ENCODE measurements at places on chromosomes 12 and 14.

- no peak for DNase-seq
Measured at GRCh38 chr12:129561304-129561703, 342.5 kb downstream of the TMEM132D start.

DNA sequence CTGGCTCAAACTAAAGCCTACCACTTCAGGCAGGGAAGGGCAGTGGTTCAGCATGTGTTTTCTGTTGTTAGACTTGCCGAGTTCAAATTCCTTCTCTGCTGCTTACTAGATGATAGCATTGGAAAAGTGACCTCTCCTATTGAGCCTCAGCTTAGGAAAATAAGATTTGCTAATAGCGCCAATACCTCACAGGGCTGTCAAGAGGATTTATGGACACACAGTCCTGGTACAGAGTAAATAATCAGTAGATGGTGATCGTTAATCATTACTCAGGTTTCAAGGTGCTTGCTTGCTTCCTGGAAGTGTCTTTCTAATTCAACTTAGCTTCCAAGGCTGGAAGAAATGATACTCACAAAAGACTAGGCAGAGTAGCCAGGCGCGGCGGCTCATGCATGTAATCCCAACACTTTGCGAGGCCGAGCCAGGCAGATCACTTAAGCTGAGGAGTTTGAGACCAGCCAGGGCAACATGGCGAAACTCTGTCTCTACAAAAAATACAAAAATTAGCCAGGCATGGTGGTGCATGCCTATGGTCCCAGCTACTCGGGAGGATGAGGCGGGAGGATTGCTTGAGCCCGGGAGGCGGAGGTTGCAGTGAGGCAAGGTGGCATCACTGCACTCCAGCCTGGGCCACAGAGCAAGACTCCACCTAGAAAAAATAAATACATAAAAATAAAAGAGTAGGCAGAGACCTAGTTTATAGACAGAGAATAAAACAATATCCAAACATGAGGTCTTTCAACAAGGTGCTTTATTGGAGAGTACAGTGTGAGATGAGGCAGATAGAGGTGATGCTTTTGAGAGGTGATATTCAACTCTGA lies 6.0 kb downstream of the PLA2G1B start:
- DNase-seq = no peak

GRCh38 chr12:6950401-6950801 lies 755 bp upstream of the PTPN6 start:
- no peak for DNase-seq

- DNase-seq = no peak
Measured at GRCh38 chr12:6067152-6067916, 57.1 kb downstream of the VWF start.

DNA sequence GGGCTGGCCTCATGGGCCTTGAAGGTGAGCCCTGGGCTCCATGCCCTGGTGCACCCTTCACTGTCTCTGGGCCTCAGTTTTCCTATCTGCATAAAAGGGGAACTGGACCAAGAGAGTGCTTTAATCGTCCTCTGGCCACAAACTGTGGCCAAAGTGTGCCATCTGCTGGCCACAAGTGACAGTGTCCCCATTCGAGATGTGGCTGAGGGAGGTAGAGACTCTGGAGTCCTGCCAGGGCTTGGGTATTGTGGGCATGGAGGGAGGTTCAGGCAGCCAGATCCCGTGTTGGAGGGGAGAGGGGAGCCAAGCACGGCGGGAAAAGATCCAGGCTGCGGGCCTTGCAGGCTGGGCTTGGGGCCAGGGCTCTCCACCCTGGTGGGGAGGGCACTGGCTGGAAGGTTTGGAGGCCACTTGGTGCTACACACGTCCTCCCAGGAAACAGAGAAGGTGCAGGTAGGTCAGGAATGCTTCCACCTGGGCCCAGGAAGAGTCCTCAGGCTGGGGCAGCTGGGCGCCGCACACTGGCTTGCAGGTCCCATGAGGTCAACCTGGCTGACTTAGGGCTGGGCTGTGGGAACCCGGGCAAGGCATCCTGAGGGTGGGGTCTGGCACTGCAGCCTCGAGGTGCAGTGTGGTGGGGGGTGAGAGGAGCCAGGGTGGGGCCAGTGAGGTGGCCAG lies 7.3 kb upstream of the KIF26A start:
- peak; percentile 55 for DNase-seq

DNA sequence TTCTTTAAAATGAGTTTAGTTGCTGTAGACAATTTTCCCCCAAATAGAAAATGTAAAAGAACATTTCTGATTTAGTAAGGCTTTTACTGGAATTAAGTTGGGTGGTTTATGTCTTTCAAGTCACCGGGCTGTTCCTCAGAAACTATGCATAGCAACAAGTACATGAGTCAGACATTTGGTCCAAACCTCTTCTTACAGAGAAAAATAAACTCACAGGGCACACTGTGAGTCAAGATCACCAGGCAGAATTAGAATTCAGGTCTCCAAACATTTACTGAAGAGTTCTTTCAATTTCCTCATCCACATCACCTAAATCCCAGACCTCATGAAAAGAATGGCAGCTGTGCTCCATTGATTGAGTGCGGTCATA lies 476.1 kb upstream of the SOX5 start:
- DNase-seq = no peak

GRCh38 chr12:60100160-60100559 lies 504.3 kb downstream of the SLC16A7 start:
- DNase-seq = no peak

GRCh38 chr14:73263606-73264005 lies 26.3 kb downstream of the PAPLN start:
- DNase-seq = no peak

DNA sequence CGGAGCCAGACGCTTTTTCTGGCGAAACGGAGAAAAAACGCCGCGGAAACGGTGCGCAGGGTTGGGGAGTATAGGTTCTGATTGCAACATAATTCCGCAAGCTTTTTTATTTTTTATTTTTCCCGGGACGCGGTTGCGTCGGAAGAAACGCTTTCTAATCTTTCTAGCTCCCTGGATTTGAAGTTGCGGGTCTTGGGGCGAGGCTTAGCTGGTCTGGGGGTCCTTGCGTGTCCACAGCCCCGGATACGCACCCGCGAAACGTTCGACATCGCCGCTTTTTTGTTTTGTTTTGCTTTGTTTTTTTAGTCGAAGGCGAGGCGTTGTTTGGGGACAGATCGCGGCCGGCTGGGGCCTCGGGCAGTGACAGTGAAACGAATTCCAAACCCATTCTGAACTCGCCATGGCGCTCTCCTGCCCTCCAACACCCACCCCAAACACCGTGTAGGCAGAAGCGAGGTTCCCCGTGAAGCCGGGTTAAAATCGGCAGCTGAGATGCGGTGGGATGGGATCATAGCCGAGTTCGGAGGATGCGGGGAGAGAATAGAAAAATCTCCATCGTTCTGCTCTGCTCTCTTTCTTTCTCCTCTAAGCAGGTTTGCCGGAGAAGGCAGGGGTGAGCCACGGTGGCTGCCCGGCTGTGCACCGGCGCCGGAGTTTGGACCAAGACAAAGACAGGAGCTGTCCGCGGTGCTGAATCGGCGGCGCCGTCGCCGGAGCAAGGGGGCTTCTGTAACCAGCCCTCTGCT lies 8.1 kb upstream of the LHX5 start:
- no peak for DNase-seq

DNA sequence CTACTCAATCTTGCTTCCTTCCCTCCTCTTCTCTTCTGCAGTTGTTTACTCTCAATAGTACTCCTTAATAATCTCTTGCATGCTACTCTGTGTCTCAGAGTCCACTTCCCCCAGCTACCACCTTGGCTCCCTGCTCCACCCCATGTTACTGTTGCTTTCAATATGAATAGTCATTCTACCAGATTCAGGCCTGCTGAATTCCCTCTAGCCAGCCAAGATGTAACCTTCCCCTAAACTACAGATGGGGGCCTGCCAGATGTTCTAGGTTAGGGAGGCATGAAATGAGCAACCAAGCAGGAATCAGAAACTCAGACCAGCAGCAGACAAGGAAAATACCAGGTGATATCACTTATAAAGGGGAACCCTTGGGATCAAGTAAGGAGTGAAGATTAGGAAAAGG lies 392.1 kb upstream of the DDHD1 start:
- DNase-seq = no peak

DNA sequence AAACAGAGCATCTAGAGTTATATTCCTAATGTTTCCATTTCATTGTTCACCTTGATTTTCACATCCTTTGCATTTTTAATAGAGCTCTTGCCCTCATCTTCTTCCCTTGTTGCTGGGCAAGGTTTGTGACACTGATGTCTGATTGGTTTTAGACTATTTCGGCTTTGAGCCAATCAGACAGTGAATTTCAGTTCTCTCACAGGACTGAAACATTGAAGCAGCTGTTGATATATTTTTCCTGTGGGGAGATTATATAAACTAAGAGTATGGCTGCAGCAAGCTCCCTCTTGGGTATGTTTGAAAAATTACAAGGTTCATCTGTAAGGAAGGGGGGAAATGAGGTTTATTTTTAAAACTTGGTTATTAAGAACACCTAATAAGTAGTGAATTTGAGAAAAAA lies 51.2 kb downstream of the ATF7IP start:
- no peak for DNase-seq

DNA sequence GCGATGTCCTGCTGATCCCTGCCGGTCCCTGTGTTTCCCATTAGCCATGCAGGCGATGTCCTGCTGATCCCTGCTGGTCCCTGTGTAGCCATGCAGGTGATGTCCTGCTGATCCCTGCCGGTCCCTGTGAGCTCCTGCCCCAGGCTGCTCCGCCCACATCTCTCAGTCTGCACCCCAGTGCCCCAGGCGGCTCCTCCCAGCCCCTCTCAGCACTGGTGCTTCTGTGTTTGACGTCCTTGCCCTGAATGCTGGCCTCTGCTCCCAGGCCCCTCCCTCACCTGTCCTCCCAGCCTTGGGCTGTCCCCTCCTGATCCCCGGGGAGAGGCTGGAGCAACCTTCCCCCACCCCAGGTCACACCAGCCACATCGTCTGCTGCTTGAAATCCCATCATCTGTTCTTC lies 41.4 kb upstream of the TEX22 start:
- no peak for DNase-seq

All from amygdala (tissue), 56 donors.